ENCODE measurements at places on chromosomes 3 and 15. TPM values are rescaled to one million over a fixed set of nuclear protein-coding genes. Genes with fewer than 3 reads are reported as not detected.

The TMEM158 gene
- 1.7 TPM for total RNA-seq

DNA sequence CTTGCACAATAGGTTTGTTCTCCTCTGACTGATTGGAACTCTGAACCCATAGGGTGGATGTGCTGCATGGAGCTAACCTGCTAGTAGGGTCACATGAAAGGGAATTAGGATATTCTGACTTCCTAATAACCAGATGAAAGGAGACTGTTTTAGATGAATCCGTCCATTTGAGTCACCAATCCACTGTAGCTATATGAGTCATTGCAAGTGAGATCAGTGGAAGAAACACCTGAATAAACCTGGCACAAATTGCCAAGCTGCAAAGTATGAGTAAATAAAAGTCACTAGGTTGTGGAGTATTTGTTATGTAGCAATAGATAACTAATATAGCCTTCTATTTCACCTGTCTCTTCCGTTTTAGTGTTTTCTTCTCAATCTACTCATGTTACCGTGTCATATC is 584.4 kb downstream of the PDCD6IP start:
- no peak for DNase-seq

DNA sequence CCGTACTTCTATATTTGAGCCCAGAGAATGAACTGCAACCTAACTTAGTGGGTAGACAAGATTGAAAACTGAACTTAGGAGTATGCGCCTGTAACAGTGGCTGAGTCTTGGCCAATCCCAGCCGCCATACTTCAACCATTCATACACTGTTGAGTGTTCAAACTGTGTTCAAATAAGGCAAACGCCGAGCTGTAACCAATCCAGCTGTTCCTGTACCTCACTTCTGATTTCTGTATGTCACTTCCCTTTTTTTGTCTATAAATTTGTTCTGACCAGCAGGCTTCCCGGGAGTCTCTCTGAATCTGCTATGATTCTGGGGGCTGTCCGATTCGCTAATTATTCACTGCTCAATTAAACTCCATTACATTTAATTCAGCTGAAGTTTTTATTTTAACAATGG is 58.6 kb upstream of the TPM1 start:
- no peak for DNase-seq

- no peak for DNase-seq
These were observed 19.4 kb downstream of the ZNF80 start for GRCh38 chr3:114218006-114218405.

GRCh38 chr3:135155228-135155627 is 360.2 kb downstream of the EPHB1 start:
- no peak for DNase-seq

Data from urinary bladder (tissue), 4 donors.